ENCODE measurements at places on chromosomes 11 and 22. TPM values are rescaled to one million over a fixed set of nuclear protein-coding genes. Genes with fewer than 3 reads are reported as not detected.

Gene TRIM51
- not detected for total RNA-seq

Gene PLAAT2
- total RNA-seq = not detected

Gene MRGPRD
- total RNA-seq = not detected

Gene LMO2
- total RNA-seq = 2.5 TPM

Gene APOL5
- total RNA-seq = not detected

Gene ANGPTL5
- total RNA-seq = not detected

Gene ENTHD1
- not detected for total RNA-seq

Gene TST
- total RNA-seq = 49.2 TPM

Gene POTEH
- not detected for total RNA-seq

Gene CSKMT
- total RNA-seq = 4.0 TPM

Gene PDXP
- total RNA-seq = 14.3 TPM

Gene OR5A1
- not detected for total RNA-seq

Gene P4HA3
- total RNA-seq = 1.7 TPM

Gene RCOR2
- 7.8 TPM for total RNA-seq

Gene CCDC116
- total RNA-seq = not detected

Gene SEPTIN3
- total RNA-seq = 1.9 TPM

Gene MTNR1B
- total RNA-seq = not detected

Gene GAL
- total RNA-seq = 16.1 TPM

Gene BATF2
- 1.1 TPM for total RNA-seq

Gene LRRC32
- 3.9 TPM for total RNA-seq

Gene OR52N4
- total RNA-seq = not detected

Gene INS
- total RNA-seq = not detected

Gene CDHR5
- not detected for total RNA-seq

Gene SCGB1D2
- total RNA-seq = not detected

Gene IL17REL
- total RNA-seq = not detected

Gene PGA5
- total RNA-seq = not detected

Gene PLA2G3
- total RNA-seq = 0.48 TPM

Gene FXYD2
- 5.0 TPM for total RNA-seq

Gene IFITM2
- total RNA-seq = 55.0 TPM

Gene ATP5MG
- 52.6 TPM for total RNA-seq

Gene ROBO4
- total RNA-seq = 6.3 TPM

Gene OR2AT4
- not detected for total RNA-seq

Gene ST14
- total RNA-seq = 98.4 TPM

Gene MRGPRF
- total RNA-seq = 1.2 TPM

Gene ASRGL1
- total RNA-seq = 20.3 TPM

Gene CCDC15
- total RNA-seq = 3.1 TPM

Gene OR5M3
- not detected for total RNA-seq

Gene CCT8L2
- total RNA-seq = not detected

Gene CADM1
- 41.7 TPM for total RNA-seq

Gene PACSIN3
- 57.4 TPM for total RNA-seq

Gene FAM180B
- total RNA-seq = not detected

Gene CHST1
- total RNA-seq = 2.3 TPM

Data from kidney epithelial cell (primary cell).